ENCODE measurements at places on chromosomes 13 and 19.

DNA sequence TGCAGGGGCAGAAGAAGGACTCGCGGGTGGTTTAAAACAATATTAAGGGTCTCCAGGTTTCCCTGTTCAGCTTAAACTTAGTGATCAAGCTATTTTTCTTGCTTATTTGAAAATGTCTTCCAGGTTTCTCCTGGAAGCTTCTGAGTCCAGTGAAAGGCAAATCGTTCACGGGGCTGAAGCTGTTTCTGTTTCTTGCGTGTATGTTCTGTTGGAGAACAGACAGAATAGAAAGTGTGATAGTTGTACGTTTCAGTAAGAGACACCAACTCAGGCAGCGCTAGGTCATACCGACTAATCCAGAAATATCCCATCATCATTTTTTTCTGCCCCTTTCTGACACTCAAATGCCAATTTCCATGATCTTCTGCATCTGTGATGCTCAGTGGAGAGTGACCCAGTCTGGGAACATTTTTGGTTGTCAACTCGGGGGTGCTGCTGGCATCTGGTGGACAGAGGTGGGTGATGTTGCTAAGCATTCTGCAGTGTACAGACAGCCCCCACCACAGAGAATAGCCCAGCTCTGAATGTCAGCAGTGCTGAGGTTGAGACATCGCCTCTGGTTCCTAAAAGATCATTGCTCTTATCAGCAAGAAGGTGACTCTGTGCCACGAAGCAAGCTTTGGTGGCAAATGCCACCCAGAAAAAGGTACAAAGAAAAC, 4.3 kb downstream of the KLF2 start:
- no peak for DNase-seq

GRCh38 chr19:19403373-19403901, 2.0 kb upstream of the GATAD2A start:
- DNase-seq = no peak

GRCh38 chr19:13784731-13785452, 10.4 kb upstream of the ZSWIM4 start:
- no peak for DNase-seq

GRCh38 chr13:59303433-59303832, 860.3 kb downstream of the DIAPH3 start:
- DNase-seq = no peak

Data from cortex of kidney (tissue), 1 donor.